ENCODE measurements at places on chromosomes 4 and X.

DNA sequence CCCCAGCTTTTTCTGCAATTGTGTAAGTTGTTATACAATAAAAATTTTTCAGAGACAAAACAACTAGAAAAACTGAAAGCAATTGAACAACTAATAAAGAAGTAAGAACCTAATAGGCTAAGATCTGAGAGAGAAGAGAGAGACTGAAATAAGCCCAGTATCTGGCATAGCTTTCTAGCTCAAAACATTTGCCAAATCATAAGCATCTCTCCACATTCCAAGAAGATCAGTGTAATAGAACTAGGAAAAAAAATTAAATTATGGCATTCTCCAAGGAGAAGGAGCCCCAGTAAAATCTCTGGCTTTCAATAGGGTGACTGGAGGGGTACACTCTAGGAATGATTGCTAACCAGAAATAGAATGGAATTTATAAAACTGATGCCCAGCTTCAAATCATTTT lies 19.0 kb upstream of the PPP3CA start:
- DNase-seq: no peak

- DNase-seq: peak; percentile 78
Measured at GRCh38 chr4:140296335-140297220, 76.9 kb upstream of the SCOC start.

GRCh38 chr4:105147553-105148161 lies 981 bp downstream of the TET2 start:
- DNase-seq: no peak

GRCh38 chr4:85779165-85779564 lies 304.2 kb downstream of the ARHGAP24 start:
- no peak for DNase-seq

DNA sequence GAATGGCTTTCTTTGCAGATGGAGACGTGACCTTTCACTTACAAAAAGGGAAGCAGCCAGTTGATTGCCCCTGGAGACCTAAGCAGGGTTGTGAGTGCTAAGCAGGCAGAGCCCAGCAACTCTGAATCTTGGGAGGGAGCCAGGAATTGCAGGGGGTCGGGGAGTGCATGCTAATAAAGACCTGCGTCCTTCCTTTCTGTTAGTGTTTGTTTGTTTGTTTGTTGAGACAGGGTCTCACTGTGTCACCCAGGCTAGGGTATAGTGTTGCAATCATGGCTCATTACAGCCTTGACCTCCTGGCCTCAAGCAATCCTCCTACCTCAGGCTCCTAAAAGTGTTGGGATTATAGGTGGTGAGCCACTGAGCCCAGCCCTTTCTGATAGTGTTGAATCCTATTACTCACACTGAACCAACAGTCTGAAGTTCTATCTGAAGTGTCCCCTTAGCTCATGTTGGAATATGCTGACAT lies 137.4 kb downstream of the CEP135 start:
- no peak for DNase-seq

DNA sequence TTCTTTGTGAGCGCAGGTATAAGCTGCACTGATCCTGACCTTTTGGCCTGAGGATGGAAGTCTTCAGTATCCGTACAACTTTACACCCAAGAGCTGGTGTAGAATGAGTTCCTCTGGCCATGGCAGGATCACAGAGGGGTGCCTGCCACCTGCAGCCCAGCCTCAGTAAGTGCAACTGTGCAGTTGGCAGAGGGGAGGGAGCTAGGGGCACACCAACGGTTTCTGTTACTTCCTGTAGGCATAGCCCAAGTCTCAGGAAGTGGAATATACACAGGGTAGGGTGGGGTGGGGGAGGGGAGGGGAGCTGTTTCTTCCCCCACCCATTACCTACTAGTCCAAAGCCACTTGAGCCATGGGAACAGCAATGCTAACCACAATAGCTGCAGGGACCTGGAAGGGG lies 85.4 kb upstream of the GBA3 start:
- DNase-seq: no peak

GRCh38 chrX:109635146-109635545 lies 10.2 kb upstream of the KCNE5 start:
- DNase-seq: no peak

Data from astrocyte of the cerebellum (primary cell).